ENCODE measurements at places on chromosomes 2 and 18.

- DNase-seq, result no peak
Observed at GRCh38 chr2:16223161-16223840, 283.0 kb downstream of the MYCN start.

DNA sequence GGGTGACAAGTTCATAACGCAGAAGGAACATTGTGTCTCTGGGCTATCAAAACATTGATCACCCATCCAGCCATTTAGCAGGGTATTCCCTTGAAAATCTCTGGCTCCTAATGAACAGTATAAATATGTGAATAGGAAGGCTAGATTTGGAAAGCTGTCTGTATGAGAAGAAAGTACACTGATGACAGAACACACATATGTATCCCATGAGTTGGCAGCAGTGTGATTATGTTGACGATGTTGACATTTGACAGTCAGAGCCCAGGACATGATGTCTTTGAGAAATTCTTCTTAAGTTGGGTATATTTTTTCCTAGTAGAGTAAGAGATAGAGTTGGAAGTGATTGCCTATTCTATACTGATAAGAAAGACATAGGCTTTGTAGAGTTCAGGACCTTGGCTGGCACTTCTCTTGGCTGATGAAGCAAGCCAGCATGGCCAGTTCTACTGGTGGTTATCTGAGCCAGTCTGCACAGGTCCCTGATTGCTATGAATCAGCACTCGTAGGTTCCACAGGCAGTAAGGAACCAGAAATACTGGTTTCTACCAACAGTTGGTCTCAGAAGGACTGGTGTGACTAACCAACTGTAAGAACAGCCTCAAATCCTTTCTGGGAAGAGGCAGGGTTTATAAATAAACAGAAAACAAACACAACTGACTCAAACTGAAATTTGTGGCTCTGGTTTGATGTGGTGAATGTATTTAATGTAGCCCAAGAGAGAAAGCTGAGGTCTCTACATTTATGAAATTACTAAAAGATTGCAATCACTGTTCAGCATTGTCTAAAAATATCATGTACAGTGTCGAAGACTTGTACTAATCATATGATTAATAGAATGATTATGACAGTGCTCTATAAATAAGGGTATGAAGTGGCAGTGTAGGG lies 43.9 kb upstream of the RAPH1 start:
- DNase-seq, result peak; percentile 69

DNA sequence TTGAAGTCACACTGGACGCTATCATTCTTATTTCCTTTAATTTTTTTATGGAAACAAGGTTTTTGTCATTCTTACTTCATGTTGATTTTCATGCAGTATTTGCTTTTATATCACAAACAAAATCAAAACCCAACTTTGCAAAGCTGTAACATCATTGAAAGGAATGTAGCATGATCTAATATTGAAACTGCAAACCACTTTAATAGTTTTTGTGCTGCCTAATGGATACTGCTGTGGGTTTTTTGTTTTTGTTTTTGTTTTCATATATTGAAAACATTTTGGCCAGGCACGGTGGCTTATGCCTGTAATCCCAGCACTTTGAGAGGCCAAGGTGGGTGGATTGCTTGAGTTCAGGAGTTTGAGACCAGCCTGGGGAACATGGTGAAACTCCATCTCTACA lies 81.6 kb downstream of the MAP2 start:
- DNase-seq, result no peak

DNA sequence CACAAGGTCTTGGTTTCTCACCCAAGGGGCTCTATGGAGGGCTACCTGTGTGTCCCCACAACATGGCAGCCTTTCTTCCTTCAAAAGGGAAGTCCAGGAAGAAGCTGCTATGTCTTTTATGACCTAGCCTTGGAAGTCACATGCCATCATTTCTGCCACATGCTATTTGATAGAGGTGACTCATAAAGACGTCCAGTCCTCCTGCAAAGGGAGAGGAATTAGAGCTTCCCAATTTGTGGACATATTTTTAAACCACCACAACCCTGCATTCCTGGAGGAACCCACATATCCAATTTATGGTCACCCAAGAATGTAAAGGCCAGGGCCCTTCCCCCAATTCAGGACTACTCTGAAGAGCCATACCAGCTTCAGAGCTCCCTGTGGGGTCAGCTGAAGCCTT lies 246.2 kb downstream of the CYP26B1 start:
- DNase-seq, result no peak

DNA sequence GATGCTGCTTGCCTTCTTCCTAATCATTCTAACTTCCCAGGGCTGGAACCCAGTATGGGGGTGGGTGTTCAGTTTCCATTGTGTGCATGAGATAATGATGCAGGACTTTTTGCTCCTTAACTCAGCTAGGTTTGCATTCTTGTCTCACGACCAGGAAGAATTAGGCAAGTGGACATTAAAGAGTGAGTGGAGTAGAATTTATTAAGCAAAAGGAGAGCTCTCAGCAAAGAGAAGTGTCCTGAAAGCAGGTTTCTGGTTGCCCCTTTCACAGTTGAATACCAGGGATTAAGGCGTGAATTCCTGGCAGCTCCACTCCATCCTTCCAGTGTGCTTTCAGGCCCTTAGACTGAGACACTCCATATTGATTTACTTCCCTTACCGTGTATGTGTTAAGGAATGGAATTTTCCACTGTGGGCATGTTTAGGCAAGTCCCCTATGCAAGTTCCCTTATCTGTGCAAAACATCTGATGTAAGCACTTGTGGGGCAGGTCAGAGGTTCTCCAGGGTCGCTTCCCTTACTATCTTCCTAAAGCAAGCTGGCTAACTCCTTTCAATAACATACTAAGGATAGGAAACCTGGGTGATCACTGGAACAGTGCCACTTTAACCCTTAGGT lies 126.5 kb downstream of the GPR39 start:
- DNase-seq, result peak; percentile 33

- DNase-seq, result no peak
Observed at GRCh38 chr2:31420936-31421335, 6.4 kb upstream of the XDH start.

DNA sequence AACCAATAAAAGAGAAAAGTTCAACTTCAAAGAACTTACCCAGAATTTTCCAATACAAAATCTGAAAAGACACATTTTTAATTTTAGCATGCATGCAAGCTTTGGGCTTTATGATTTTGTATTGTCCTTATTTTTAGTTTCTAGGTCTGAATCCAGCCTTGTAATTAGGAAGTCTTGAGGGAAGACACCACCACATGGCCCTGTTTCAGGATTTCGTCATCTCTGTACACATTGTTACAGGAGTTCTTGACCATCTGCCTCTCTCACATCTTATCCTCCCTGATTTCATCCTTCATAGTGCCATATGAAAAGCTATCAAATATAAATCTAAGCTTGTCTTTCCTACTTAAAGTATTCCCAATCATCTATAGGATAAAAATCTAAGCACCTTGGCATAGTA lies 176.1 kb downstream of the TXNL1 start:
- no peak for DNase-seq

GRCh38 chr18:35334821-35335220 lies 9.4 kb downstream of the ZNF24 start:
- DNase-seq, result no peak

DNA sequence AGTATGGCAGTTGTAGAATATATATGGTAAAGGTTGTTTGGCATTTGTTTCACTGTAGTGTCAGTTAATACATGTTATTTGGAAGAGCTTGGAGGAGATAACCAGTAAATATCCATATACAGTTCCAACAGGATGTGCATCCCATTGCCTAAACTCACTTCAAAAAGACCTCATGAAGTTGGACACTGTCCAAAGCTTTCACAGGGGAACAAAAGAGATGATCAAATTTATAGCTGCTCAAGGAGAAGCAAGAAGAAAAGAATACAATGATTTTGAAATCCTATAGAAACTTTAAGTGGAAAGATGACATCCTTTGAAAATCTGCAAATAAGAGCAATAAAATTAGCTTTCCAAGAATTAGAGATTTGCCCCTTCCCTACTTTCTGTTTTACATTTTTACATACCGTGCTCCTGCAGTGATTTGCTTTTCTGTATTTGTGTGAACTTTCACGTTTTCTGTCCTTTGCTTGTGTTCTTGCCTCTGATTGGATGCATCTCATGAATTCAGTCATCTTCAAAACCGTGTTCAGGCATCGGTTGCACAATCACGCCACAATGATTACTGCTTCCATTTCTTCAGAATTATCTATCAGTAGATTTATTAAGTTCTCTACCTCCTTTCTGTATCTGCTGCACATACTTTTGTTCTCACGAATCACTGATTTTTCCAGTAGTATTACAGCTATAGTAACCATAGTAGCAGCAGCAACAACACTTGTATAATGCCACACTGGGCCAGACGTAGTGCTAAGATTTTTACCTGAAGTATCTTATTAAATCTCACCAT lies 83.8 kb downstream of the PARD3B start:
- no peak for DNase-seq

- no peak for DNase-seq
Observed at GRCh38 chr2:114609801-114610200, 167.4 kb downstream of the DPP10 start.

- no peak for DNase-seq
Observed at GRCh38 chr18:71336576-71337210, 1047.8 kb downstream of the SOCS6 start.

- DNase-seq, result peak; percentile 59
Observed at GRCh38 chr2:38835015-38835601, 40.6 kb downstream of the DHX57 start.

DNA sequence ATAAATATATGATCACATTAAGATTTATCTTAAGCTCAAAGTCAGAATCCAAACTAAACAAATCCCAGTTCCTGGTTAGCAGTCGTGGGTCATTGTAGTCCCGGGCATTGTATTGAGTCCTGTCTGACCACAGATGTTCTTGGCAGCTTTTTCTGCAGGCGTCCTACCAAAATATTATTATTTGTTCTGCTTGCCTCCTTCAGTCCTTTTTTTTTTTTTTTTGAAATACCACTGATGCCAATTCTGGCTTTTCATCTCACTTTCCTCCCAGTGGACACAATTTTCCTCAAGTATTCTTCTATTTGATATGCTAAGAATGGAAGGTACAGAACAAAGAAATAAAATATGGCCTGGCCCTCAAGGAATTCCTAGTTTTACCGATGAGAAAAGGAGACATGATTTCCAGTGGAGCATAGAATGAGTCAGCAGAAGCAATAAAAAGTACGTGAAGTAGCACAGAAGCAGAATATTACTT lies 151.6 kb downstream of the CSRNP3 start:
- no peak for DNase-seq

- no peak for DNase-seq
Observed at GRCh38 chr18:56481751-56482150, 156.6 kb downstream of the TXNL1 start.

DNA sequence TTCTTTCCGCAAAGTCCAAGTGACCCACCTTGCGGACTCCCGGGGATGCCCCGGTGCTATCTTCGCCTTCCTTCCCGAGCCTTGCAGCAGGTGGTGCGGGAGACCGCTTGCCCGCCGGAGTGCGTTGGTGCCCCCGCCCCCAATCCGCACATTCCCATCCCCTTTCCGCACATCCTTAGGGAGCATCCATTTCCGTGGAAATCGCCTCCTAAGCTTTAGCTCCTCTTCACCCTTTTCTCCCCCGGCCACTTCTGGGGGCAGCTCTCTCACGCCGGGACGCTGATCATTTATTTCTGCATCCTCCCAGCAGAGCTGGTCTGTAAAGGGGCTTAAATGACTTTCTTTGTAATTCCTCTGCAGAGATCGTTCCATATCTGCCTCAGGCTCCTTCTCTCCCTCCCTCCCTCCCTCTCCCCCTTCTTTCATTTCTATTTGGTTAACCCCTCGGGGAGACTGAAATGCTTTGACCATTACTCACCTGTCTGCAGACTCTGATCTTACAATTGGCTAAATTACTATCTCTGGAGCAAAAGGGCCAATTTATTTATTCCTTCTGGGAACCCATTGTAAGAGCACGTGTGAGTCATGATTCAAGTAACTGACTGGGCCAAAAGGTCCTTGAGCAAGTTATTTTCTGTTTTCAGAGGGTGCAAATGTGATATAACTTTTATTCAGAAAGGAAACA lies 1.3 kb upstream of the LYPD1 start:
- DNase-seq, result no peak

GRCh38 chr2:190215620-190216019 lies 104.0 kb downstream of the HIBCH start:
- DNase-seq, result no peak

GRCh38 chr2:122831649-122832048 lies 1076.2 kb downstream of the TSN start:
- DNase-seq, result no peak

DNA sequence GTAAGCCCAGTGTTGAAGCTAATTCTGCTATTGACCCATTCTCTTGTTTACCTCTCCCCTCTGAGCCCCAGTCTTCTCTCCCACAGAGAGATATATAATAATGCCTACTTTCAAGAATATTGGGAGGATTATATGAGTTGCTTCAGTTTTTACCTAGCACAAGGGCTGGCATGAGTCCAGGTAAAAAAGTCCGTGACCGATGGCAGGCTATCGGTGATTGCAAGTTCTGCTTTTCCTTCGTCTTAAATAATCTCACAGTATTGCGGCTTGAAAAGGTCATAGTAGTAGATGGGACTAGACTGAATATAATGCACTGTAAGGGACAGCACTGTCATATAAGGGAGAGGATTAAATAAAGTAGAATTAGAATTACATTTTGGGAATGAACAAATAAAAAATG lies 77.6 kb downstream of the KIF5C start:
- no peak for DNase-seq

DNA sequence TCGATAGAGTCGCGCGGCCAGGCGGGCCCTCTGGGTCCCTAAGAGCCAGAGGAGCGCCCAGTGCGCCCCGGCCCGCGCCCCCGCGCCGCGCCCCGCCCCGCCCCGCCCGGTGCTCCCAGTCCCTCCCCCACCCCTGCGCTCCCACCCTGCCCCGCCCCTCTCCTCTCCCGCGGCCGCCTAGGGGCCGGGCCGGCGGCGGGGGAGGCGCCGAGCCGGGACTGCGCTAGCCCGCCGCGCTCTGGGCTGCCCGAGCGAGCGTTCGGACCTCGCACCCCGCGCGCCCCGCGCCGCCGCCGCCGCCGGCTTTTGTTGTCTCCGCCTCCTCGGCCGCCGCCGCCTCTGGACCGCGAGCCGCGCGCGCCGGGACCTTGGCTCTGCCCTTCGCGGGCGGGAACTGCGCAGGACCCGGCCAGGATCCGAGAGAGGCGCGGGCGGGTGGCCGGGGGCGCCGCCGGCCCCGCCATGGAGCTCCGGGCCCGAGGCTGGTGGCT lies at the start of gene GPC1:
Gene GPC1 (plus strand): TSS at position 207 of the 491 bp plus-strand sequence. CDS start 256 bp downstream, at position 463.
- DNase-seq, result peak; percentile 45

- DNase-seq, result no peak
Observed at GRCh38 chr18:58965291-58966004, 100.8 kb downstream of the ZNF532 start.

DNA sequence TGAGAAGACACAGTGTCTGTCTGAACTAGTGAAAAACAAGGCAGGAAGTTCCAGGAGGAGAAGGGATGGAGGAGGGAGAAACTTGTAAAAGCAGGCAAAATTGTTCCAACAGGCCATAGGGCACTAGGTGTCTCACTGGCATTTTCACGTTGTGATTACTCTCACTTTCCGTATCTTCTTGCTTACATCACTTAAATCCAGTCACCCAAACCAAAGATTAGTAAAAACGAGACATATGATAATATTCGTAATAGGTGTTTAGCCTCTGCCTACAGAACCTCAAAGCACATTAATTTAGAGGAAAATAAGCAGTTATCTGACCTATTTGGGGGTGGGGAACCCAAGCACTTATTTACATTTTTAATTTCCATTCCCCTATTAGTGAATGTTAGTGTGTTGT lies 78.3 kb downstream of the POU3F3 start:
- no peak for DNase-seq

- DNase-seq, result no peak
Observed at GRCh38 chr2:227576110-227576509, 22.6 kb upstream of the SCYGR2 start.
